ENCODE measurements at places on chromosomes 3 and 15. TPM values are rescaled to one million over a fixed set of nuclear protein-coding genes. Genes with fewer than 3 reads are reported as not detected.

Gene SPINK8
- not detected for total RNA-seq

Gene BDH1
- total RNA-seq: 51.5 TPM

Gene SEMA3B
- 94.2 TPM for total RNA-seq

Gene CYP19A1
- not detected for total RNA-seq

Gene C15orf39
- 59.0 TPM for total RNA-seq

Gene GRK7
- total RNA-seq: not detected

Gene ACOX2
- not detected for total RNA-seq

Gene MCCC1
- total RNA-seq: 11.7 TPM

Gene GUCA1C
- total RNA-seq: not detected

Gene SNTN
- not detected for total RNA-seq

Gene LHFPL4
- total RNA-seq: not detected

Gene CNOT10
- 13.0 TPM for total RNA-seq

Gene NAA50
- total RNA-seq: 760 TPM

Gene PLOD2
- 9.9 TPM for total RNA-seq

Gene IQCF5
- not detected for total RNA-seq

Gene OXTR
- 0.60 TPM for total RNA-seq

Gene NR1I2
- total RNA-seq: 0.08 TPM

Gene HDGFL3
- total RNA-seq: not detected

Gene SLC4A7
- total RNA-seq: 19.6 TPM

Gene CCDC80
- total RNA-seq: 0.41 TPM

Gene SERINC4
- total RNA-seq: not detected

Gene VGLL3
- 0.31 TPM for total RNA-seq

Gene CSTA
- not detected for total RNA-seq

Gene SCAANT1
- total RNA-seq: not detected

Gene USP4
- total RNA-seq: 8.0 TPM

Gene DUOXA2
- not detected for total RNA-seq

Gene TAMM41
- 2.8 TPM for total RNA-seq

Gene PIERCE2
- total RNA-seq: 0.86 TPM

Gene DHFR2
- total RNA-seq: 1.1 TPM

Gene DPPA4
- total RNA-seq: not detected

Gene KNG1
- total RNA-seq: not detected

Gene PARP9
- 19.9 TPM for total RNA-seq

Data from HT-29 (cell line).